ENCODE measurements at places on chromosomes 7 and 10.

- DNase-seq, result no peak
Observed at GRCh38 chr10:14016011-14016536, 314.6 kb downstream of the FRMD4A start.

DNA sequence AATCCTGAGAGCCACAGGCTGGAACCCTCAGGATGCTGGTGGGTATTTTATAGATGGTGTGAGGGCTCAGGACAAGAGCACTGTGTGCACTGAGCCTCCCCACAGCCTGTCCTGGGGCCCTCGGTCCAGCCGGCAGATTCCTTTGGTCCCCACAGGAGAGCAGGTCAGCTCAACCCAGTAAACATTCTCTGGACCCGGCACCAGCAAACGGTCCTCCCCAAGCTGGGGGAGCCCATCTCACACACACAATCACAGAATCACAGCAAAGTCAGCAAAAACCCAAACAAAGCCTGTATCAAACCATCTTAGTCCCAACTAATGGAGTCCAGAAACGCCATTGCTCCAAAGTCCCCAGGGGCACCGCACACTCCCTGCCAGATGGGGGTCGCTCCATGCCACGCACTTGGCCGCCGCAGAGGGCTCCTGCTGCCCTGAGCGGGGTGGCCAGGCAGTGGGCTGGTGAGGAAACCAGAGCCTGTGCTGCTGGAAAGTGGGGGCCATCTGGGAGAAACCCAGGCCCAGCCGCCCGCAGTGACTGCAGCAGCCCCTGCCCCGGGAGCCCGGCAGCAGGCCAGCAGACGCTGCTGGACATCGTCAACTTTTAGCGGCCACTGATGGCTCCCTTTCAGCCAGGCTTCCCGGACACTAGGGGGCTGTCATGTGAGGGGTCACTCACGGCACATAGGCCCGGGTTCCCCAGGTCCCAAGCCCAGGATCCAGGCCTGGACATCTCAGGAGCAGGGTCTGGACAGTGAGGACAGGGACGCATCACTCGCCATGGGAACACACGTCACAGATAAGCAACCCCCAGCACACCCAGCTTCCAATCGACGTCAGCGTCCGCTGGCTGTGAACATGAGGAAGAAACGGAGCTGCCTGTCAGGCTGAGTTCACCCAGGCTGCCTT is 52.6 kb downstream of the DPYSL4 start:
- DNase-seq, result no peak

DNA sequence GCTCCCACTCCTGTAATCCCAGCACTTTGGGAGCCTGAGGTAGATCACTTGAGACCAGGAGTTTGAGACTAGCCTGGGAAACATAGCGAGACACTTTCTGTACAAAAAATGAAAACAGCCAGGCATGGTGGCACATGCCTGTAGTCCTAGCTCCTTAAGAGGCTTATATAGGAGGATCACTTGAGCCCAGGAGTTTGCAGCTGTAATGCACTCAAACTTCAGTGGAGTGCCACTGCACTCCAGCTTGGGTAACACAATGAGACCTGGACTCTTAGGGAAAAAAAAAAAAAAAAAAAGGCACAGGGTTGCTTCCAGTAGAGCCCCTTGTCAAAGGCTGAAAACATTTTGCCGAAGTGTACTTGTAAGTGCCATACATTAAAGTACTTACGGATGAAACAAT is 195.3 kb downstream of the PHTF2 start:
- no peak for DNase-seq

DNA sequence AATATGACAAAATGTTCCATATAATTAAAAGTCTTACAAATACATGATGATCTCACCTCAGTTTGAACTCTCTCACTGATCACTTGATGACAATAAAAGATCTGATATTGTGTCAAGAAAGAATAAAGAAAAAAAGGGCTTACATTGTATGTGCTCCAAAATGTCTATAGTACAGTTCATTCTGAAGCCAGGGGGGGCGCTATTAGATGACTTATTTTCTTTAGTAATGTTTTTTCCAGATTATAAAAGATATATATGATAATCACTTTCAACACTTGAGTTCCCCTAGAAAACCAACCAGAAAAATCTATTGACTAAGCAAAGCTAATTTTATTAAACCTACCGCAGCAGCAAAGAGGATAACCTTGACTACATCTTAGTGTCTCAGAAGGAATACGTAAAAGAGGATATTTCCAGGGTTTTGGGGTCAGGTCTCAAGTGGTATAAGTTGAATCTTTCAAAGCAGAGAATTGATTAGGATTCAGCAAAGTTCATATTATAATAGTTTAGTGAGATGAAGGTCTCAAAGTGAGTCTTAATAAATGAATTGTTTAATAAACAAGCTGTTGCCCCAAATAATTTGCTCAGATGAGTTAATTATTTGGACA is 55.8 kb downstream of the PTN start:
- DNase-seq, result no peak

- DNase-seq, result no peak
Observed at GRCh38 chr7:30083334-30083733, 51.5 kb upstream of the MTURN start.

- DNase-seq, result no peak
Observed at GRCh38 chr7:21352540-21353387, 75.1 kb upstream of the SP4 start.

- peak; percentile 58 for DNase-seq
Observed at GRCh38 chr7:33459340-33459751, 330.0 kb downstream of the BBS9 start.

- DNase-seq, result no peak
Observed at GRCh38 chr10:585502-585901, 104.0 kb downstream of the DIP2C start.

DNA sequence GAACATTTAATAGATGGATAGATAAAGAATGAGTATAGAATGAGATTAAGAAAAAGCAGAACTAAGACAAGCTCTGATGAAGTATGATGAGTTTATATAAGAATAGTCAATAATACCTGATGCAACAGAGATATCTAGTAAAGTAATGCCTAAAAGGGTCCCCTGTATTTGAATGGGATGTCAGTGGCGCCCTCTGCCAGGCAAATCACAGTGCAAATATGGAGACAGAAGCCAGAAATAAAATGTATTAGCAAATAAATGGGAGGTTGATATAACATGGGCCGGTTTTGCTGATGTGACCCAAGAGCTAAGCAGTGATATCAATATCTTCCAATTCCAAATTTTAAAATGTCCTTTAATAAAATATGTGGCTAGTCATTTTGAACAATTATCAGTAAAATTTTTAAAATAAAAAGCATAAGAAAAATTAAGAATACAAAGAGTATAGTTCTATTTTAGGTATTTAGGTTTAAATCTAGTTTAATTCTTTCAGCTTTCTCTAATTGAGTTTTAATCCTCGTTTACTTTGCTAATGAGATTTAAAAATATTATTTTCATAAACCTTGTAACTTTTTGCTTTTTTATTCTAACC is 62.6 kb downstream of the ADK start:
- no peak for DNase-seq

DNA sequence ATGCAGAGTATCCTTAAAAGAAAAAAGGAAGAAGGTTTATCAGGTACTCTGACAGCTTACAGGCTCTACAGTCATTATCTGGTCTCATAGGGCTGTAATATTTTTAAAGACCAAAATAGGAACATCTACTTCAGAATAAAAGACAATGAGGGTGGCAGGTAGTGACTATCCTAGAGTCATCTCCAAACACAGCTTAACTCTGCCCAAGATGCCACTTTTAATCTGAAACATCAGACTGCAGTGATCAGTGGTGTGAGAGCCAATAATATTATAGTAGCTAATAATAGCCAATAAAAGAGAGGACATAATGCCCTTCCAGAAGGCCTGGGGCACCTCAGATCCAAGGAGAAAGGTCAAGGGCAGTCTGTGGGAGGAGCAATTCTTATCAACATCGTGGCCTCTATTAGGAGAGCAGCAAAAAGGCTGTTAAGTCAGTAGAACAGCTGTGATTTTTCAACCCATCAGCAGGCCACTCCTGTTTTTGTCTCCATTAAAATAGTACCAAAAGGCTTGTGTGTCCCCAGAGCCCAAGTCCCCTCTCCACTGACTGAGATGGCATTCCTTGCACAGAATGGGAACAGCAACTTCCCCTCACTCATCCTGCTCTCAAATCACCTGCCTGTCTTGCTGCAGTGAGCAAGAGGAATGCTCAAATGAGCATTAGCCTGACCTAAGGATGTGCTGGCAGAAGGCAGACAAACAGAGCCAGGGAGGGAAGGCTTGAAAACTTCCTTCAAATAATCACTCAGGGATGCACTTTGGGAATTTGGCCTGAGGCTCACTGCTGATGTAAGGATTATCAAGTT is 20.7 kb upstream of the SPOCK2 start:
- DNase-seq, result no peak

GRCh38 chr10:86065711-86066251 is 300.8 kb downstream of the GRID1 start:
- DNase-seq, result no peak

DNA sequence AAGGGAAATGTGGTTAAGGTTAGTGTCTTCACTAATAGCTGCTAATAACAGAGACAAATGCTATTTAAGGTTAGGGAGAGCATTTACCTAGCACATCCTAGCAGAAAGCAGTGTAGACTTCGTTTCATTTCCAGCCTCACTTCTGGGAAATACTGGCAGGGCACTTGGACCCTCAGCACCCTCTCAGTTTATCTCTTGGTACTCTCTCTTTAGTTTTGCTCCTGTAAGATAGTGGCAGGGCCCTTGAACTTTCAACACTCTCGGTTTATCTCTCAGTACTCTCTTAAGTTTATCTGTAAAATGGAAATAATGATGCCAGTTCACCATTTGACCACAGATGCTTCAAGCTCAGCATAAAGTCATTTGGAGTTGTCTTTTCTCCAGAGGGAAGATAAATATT is 118.4 kb downstream of the MBL2 start:
- no peak for DNase-seq

GRCh38 chr10:68938117-68938516 is 17.9 kb upstream of the DDX21 start:
- DNase-seq, result no peak

GRCh38 chr7:150374472-150374871 is 4.7 kb upstream of the ZNF775 start:
- DNase-seq, result no peak

- DNase-seq, result no peak
Observed at GRCh38 chr10:110348336-110348735, 43.6 kb upstream of the SMNDC1 start.

DNA sequence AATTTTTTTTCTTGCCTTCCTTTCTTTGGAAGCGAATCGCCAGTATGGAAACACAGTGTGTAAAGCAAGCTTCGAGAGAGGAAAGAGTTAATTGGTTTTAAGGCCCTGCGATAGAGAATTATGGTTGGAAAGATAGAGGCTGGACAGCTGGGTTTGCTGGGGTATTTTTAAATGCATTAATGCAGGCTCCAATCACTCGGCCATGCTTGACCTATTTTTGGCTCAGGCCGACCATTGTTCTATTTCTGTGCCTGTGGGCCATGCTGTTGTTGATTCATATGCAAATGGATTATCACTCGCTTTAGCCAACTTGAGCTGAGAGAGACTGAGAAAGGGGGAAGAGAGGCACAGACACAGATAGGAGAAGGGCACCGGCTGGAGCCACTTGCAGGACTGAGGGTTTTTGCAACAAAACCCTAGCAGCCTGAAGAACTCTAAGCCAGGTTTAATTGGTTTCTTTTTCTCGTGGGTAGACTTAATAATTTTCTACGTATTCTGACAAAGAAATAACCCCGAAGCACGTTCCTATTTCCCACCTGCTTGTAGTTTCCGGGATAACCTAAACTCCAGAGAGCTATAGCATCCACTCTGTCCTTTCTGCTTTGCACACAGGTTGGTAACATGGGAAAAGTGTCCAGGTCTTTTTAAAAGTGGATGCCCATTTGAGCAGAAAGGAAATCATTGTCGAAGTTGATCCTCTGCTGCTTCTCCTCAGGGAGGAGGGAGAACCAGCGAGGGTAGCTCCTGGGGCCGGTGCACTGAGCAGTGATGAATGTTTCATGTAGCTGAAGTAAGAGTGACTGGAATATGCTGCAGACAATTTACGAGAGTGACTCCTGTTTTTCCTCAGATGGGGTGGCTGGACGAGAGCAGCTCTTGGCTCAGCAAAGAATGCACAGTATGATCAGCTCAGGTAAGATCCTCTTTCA is at the start of gene HDAC9:
HDAC9 (plus strand) TSS at position 338 of the 929 bp plus-strand sequence; CDS start at position 892, 554 bp downstream.
- no peak for DNase-seq

GRCh38 chr7:121373177-121373576 is 22.9 kb downstream of the FAM3C start:
- no peak for DNase-seq

DNA sequence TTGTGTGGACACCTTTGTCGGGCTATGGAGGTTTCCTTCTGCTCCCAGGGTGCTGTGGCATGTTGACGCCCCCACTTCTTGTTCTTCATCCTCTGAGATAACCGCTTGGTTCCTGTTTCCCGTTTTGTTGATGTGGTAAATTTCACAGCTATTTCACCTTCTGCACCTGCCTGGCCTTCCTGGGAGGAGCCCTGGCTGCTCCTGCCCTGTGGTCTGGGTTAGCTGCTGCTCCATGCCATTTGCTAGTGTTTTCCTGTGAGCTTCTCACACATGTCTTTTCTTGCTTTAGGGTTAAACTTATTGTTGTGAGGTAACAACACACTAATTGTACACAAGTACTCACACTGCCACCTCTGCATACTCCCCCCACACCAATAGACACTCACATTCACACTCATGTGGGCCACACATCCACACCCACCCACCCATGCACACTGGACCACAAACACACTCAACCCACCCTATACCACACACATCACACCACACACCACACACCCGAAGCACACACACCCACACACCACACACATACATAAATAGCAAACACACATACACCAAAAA is 46.5 kb upstream of the MSMB start:
- no peak for DNase-seq

DNA sequence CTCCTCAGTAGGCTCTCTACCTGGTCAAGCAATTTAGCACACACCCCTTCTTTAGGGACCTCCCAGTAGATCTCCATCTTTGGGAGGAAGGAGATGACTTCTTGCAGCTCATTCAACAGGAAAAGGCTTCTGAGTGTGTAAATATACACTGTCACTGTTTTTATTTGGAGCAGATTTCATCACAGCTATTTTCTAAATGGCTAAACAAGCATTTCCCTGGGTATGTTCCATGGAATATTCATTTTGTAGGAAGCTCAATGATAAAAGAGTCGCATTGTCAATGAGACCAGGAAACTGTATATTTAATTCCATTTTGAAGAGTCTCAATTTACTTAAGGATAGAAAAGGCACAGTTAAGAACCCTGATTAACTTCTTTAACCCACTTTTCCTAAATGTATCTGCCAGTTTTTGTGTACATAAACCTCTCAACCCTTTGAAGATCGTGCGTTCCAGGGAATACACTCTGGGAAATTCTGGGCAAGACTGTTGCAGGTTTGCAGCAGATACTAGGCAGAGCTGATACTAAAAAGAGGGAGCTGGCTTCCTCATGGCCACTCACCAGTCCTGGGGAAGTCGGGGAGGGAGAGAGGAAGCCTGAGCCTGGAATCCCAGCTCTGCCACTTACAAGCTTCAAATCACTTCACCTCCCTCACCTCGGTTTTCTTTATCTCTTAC is 10.1 kb downstream of the LGI1 start:
- no peak for DNase-seq

DNA sequence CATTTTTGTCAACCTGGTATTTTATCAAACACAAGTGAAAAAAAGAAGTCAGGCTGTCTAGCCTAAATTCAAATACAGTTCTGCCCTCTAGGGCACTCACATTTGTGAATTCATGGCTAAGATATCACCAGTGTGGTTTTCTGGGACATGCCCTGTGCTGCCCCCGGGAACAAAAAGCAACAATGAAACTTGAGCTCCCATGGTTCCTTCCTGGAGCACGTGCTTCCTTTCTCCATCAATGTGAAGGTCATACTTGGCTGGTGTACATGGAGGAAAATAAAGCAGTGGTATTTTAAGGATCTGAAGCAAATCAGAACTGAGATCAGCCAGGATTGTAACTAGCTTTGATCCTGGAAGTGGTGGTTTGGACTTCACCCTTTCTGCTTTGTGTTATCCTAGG is 128.9 kb upstream of the FRMD4A start:
- peak; percentile 18 for DNase-seq

- DNase-seq, result no peak
Observed at GRCh38 chr10:43417950-43418768, 9.2 kb upstream of the HNRNPF start.

Data from glomerular endothelial cell (primary cell).